Fibroblast of skin of left biceps (primary cell): ENCODE measurements at places on chromosomes 5 and 9.

DNA sequence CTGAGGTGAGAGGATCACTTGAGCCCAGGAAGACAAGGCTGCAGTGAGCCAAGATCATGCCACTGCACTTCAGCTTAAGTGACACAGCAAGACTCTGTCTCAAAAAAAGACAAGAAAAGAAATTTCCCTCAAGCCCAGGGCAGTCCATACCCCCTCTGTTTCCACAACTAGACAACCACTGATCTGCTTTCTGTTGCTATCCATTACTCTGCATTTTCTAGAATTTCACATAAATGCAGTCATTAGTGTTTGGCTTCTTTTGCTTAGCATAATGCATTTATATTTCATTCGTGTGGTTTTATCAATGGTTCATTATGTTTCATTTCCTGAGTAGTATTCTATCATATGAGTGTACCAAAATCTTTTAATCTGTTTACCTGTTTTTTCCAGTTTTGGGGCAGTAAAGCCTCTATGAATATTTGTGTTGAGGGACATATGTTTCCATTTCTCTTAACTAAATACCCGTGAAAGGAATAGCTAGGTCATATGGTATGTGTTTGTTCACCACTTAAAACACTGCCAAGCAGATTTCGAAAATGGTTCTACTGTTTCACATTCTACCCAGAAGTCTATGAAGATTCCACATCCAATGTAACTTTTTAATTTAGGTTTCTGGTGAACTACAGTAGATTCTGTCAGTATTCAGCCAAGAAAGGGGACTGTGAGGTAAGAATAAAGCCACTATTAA, 271.8 kb downstream of the ZNF608 start:
- DNase-seq: peak; percentile 37

GRCh38 chr9:121650217-121651007, 1.0 kb upstream of the DAB2IP start:
- peak; percentile 47 for DNase-seq

GRCh38 chr9:17793713-17794622, 215.1 kb downstream of the SH3GL2 start:
- no peak for DNase-seq

DNA sequence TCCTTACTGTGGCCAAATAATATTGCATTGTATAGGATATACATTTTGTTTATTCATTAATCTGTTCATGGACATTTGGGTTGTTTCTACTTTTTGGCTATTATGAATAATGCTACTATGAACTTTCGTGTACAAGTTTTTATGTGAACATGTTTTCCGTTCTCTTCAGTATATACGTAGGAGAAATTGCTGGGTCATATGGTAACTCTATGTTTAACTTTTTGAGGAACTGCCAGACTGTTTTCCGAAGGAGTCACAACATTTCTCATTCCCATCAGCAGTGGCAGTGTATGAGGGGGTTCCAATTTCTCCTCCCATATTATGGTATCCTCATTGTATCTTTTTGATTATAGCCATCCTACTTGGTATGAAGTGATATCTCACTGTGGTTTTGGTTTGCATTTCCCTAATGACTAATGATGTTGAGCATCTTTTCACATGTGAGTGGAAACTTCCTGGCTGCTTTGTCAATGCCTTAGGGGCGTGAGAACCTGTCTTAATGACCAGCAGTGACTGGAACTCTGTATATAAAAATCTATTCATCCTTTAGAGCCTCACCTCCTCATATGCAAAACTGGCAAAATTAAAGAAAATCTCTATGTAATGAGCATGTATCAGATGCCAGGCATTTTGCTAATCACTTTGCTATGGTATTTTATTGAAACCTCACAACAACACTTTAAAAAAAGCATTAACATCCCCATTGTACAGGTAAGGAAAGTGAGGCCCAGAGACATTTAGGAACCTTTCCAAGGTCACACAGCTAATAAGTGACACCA, 47.8 kb upstream of the TGFBR1 start:
- DNase-seq: peak; percentile 79

DNA sequence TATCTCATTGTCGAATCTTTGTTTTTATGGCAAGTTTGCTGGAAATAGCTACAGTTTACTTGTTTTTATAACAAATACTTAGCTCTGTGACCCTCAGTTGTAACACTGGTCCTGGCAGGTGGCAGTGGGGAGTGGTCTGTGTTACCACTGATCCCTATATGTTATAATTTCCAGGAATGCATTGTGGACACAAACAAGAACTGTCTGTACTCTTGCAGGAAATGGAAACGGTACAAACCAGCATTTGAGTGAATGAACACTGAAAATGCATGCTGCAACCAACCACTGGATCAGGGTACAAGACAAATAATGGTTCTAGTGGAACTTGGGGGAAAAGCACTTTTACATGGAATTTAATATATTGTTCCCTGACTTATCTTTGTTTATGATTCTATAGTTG, 66.5 kb upstream of the PJA2 start:
- no peak for DNase-seq

- DNase-seq: peak; percentile 11
Observed at GRCh38 chr5:24539613-24540012, 105.2 kb downstream of the CDH10 start.

- no peak for DNase-seq
Observed at GRCh38 chr5:181070523-181070922, 30.5 kb downstream of the BTNL9 start.

DNA sequence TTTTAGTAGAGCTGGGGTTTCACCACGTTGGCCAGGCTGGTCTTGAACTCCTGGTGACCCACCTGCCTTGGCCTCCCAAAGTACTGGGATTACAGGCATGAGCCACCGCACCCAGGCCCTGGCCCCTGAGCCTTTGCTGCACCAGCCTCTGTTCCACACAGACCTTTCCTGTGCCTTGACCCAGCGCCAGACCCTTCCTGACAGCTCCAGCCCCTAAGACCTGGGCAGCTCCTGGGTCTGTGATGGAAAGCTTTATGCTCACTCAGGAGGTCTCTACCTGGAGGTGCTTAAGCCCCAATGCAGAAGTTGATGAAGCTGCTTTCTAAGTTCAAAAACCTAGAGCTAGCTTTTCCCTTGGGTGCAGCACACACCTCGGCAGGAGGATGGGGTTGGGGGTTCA, 58.8 kb upstream of the NEK6 start:
- no peak for DNase-seq

DNA sequence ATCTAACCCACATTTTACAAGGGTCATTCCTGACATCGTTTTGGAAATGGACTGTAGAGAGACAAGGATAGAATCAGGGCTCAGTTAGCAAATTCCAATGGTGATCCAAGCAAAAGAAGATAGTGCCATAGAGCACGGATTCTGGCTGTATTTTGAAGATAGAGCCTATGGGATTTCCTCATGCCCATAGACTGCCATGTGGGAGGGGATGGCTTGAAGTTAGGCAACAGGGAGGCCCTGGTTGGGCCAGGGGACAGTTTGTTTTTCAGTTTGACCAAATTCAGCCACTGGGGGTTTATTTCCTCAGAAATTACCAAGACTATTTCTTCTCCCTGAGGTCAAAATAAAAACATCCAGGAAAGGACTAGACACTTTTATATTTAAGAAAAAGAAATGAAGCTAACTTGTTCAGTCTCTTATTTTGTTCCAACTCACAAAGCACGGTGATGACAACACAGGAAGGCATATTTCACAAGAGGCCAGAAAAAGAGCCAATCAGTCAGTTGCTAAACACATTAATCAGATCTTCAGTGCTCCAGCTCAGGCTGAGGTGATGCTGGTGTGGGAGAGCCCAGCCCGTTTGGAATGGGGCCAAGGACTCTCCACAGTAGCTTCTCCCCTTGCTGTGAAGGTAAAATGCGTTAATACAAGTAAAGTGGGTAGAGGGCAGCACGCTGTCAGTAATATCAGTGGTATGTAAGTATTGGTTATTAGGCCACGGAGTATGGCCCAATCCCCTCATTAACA, 4.4 kb upstream of the DCTN4 start:
- DNase-seq: peak; percentile 70

DNA sequence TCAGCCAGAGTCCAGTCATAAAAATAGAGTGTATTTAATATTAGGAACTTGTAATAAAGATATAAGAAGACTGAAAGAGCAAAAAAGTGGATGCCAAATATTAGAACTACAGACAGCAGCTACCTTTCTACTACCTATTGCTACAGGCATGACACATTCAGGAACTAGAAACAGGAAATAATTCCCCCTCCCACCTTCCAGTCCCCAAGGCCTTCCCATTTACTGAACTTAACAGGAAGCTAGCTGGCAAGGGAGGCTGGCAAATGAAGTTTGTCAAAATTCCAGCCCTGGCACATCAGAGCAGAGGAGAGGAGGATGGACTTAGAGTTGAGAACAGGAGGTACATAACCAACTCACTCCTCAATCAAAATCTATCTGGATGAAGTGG, 50.2 kb upstream of the RIC1 start:
- no peak for DNase-seq

DNA sequence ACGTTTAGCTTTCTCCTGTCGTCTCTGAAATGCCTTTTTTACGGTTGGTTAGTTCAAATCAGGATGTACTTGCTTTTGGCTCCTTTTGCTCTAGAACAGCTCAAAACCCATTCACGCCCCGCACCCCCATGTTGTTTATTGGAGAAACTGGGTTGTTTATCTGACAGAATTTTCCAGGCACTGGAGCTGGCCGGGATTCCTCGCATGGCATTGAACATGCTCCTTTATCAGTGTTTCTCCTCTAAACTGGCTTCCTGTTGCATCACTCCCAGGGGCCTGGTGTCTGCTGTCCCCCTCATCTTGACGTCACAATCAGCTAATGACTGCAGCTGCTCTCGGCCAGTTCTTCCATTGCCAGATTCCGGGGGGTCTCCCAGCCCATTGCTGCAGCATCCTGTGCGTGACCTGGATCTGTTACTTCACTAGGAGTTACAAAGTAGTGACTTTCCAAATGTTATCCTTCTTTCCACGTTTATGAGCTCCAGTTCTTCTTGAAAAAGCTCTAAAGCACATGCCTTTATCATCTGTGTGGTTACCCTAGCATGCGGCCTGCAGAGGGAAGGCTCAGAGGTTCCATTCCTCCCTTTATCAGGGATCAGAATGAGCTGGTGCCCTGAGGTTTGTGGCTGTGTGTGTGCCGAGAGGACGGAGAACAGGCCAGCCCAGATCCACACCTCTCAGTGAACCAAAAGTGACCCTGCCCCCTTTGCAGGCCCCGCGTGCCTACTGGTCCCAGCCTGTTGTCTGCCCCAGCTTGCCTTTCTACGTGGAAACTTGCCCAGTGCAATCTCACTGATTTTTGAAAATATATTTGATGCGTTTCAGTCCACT, 27.5 kb downstream of the FAM163B start:
- no peak for DNase-seq

DNA sequence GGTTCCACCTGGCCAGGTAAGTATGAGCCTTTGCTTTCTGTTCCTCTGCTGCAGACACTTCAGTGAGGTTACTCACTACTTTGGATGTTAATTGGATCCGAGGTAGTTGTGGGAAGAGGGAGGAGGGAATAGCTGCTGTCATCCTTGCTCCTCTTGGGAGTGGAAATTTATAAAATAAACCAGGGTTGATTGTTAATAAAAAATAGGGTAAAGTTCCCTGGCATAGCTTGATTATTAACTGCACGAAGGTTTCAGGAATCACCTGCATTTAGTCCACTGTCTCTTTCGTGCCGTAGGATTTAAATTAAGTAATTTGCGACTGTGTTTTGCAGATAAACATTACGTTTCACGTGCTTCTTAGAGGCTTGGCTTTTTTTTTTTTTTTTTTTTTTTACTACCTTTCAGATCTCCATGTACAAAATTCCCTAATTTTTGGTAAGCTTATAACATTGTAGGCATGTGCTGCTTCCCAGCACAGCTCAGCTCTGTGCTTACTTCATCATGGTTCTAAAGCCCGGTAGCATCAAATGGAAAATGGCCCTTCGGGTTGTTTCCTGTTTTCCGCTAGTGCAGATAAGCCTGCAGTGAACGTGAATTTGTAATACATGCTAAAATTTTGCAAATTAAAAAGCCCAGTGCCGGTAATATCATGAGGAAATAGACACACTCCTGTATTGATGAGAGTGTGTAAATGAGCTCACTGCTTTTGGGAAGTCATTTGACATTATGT, 26.9 kb upstream of the LTC4S start:
- DNase-seq: no peak

DNA sequence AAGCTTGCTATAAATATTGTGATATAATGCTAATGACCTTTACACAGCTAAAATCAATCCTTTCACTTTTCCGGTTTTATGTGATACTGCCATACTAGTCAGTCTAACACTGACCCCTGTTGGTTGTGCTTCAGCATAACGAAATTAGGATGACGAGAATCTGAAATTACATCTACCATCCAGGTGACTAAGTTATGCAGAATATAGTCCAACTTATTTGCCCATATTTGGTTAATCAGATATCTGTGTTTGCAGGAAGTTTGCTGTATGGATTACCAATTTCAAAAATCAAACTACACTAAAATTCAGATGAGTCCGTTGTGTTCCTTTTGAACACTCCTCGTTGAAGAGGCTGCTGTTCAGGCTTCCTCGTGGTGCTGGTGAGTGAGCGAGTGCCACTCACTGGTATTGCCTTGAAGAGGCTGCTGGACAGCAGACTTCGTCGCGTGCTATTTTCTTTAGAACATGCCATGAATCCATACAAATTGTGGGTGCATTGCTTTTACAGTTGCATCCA, 32.5 kb downstream of the TENT4A start:
- peak; percentile 25 for DNase-seq

- DNase-seq: no peak
Observed at GRCh38 chr9:37302277-37302676, 120.2 kb upstream of the GRHPR start.

- DNase-seq: no peak
Observed at GRCh38 chr5:170913573-170913972, 51.8 kb downstream of the RANBP17 start.

GRCh38 chr5:16880547-16880946, 55.5 kb downstream of the MYO10 start:
- DNase-seq: no peak

GRCh38 chr9:35771075-35771433, 17.0 kb upstream of the MSMP start:
- no peak for DNase-seq

- peak; percentile 66 for DNase-seq
Observed at GRCh38 chr5:134527156-134527960, 1.9 kb downstream of the JADE2 start.

- no peak for DNase-seq
Observed at GRCh38 chr9:12094046-12094445, 599.1 kb upstream of the TYRP1 start.

- DNase-seq: no peak
Observed at GRCh38 chr5:178114325-178115135, 1.2 kb downstream of the N4BP3 start.

GRCh38 chr5:133421394-133421793, 190.9 kb downstream of the FSTL4 start:
- no peak for DNase-seq
